ENCODE measurements at places on chromosomes 2 and 18.

DNA sequence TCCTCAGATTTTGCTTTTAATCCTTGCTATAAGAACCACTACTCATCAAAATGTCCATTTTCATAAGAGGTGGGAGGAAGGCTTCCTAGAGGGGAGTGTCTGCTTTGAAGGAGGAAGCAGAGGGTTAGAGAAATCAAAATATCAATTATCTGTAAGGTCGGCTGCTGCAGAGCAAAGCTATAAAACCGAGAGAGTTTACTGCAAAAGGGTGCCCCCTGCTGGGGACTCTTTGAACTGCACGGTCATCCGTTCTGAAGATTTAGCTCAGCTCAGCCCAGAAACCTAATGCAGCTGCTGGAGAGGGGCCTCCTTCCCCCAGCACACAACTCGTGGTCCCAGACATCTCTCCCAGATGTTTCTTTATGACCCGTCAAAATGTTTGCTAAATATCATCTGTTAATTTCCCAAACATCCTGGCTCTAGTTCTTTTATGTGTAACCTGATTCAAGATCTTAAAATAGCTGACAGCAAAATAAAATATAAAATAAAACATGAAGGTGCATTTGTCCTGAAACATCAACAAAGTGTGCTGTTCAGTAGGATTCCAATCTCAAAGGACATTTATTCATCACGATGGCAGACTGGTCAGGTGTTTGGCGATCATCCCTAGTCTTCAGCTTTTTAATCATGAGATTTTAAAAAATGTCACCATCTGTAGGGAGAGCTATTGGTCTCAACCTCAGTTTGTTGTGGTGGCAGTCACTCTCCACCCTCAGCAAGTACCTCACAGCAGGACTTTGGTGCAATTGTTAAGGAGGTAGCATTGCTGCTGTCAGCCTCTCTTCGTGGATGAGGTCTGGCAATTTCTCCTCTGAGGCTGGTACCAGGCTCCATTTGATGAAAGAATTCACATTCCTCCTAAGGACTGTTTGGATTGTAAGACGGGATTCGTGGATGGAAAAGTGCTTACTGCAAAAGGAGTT is 185.9 kb downstream of the MTX2 start:
- DNase-seq: peak; percentile 61

DNA sequence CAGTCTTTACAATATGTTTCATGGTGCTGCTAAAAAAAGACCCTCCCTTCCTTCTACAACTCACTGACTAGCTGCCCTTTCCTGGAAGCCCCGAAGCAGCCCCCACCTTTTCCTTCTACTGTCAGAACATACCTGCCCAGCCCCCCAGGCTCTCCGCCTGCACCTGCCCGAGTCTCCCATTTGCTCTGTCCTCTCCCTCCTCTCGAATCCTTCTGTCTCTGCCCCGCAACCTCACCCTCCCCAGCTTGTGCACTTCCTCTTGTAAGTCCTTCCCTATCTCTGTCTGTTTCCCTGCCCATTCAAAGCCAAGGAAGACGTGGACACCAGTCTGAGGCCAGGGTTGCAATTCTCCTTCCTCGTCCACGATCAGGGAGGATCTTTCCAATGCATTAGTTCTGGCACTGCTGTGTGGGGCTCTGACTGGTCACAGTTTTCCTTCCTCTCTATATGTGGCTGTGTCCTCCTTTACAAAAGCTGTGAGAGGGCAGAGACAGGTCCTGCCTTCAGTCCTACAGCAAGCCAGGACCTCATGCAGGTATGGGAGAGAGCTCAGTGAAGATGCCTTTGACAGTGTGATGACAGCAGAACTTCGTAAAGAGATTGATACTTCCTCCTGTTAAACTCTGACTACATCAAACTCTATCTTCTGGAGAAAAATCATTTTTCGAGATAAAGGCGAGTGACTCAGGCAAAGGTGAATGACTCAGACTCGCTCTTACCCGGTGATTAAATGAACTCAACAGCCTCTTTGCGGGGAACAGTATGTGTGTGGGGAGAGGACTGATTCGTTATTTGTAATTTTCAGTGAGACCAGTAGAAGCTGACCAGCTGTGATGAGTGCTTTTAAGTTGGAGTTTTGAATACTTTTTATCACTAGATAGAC is 14.2 kb downstream of the TNFRSF11A start:
- DNase-seq: no peak

DNA sequence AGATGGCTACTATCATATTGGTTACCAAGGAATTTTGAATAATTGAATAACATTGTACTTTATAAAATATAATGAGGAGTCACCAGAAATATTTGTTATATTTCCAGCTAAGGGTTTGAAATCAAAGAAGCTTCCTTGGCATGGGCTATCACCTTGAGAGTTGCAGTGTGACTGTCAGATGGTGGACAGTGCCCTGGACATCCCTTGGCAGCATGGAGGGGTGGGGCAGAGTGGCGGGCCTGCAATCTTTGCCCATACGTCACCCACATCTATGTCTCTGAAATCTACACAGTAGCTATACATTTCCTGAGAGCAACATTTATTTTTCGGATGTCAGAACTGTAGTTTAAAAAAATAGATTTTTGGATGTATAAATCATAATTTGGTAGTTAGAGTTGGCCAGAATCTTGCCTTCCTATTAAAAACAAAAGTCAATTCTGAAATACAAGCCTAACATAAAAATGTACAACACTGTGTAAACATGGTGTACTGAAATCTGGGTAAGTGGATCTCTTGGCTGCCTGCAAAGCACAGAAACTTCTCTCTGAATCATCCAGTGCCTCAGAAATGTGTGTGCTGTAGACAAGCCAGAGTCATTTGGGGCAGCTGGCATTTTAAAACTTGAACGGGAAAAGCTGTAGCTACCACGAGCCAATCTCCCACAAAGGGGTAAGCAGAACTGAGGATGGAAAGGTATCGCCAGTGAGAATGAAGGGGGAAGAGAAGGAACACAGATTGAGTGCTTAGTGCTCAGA is 124.2 kb upstream of the ARHGAP28 start:
- DNase-seq: no peak

DNA sequence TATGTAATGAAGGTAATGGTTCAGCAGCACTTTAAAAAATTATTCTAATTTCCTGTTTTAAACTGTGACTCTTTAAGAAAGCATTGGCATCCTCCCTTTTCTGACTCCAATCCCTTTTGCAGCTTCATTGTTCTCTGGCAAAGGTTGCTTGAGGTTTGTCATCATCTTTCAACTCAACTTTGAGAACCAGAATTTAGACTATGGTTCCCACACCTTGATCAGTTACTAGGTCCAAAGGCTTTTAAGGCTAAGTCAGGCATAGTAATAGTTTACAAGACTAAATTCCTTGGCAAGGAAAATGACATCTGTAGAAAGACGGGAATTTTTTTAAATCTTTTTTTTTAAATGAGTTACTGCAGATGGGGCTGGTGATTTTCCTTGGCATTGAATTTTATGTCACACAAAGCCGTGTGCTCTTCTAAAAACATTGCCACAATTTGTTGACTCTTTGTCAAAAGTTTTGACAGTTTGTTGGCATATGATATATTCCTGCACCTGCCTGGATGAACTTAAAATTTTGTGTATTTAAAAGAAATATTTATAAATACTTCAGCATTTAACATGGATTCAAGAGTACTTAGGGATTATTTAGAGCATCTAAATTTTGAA is 451.0 kb downstream of the MEIS1 start:
- DNase-seq: no peak

- DNase-seq: no peak
Measured at GRCh38 chr2:66695226-66695735, 260.4 kb downstream of the MEIS1 start.

- DNase-seq: no peak
Measured at GRCh38 chr18:79224381-79224780, 155.2 kb downstream of the ATP9B start.

DNA sequence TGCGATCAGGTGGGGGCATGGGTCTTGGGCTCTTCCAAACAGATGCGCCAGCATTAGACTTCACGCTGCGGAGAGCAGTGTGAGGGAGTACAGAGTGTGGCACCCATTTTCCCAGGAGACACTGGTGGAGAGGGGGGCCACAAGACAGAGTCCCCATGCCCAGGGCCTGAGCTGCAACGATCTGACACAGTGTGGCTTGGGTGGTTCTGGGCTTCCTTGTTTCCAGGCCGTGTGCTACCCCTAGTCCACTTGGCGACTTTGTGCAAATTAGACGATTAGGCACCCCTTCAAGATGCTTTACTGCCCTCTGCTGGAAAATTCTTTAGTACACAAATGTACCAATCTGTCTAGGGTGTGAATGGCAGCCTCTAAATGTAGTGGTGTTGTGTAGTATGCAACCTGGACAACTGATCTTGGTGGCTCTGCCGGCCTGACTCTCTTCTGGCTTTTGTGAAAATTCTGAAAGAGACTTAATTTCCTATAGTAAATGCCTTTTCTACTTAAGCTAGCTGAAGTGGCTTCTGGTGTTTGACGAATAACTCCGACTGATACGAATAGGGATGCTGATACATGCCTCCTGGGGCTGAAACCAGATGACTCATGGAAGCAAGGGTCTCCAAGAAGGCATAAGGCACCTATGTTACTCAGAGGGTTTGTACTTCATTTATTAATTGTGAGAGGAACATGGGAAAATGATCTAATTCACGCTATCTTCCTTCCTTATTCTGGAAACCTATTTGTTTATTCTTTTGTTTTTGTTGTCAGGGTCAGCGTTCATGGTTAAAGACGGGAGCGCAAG is 92.3 kb upstream of the SMAD2 start:
- no peak for DNase-seq

- no peak for DNase-seq
Measured at GRCh38 chr2:132811148-132811915, 141.3 kb upstream of the LYPD1 start.

DNA sequence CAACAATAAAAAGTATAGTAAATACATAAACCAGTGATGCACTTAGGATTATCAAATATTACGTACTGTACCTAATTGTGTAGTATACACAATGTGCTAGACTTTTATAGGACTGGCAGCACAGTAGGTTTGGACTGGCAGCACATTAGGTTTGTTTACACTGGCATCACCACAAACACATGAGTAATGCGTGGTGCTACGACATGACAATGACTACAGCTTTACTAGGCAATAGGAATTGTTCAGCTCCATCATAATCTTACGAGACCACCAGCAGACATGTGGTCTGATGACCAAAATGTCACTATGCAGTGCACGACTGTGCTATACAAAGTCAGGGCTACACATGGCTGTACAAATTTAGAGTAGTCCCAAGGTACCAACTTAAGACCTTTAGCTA is 2.3 kb downstream of the MBOAT2 start:
- no peak for DNase-seq

Measured in effector CD8-positive, alpha-beta T cell (primary cell).